ENCODE measurements at places on chromosomes 7 and 10. TPM values are rescaled to one million over a fixed set of nuclear protein-coding genes. Genes with fewer than 3 reads are reported as not detected.

The ANAPC16 gene
- total RNA-seq = 44.3 TPM

The CC2D2B gene
- total RNA-seq = 3.5 TPM

The HTRA1 gene
- total RNA-seq = 64.1 TPM

The PLAU gene
- 2.1 TPM for total RNA-seq

The PLAC9 gene
- 1.4 TPM for total RNA-seq
